ENCODE measurements at places on chromosomes 2 and 18.

- DNase-seq: no peak
These were observed 756.6 kb downstream of the RNF144A start for GRCh38 chr2:7673853-7674252.

DNA sequence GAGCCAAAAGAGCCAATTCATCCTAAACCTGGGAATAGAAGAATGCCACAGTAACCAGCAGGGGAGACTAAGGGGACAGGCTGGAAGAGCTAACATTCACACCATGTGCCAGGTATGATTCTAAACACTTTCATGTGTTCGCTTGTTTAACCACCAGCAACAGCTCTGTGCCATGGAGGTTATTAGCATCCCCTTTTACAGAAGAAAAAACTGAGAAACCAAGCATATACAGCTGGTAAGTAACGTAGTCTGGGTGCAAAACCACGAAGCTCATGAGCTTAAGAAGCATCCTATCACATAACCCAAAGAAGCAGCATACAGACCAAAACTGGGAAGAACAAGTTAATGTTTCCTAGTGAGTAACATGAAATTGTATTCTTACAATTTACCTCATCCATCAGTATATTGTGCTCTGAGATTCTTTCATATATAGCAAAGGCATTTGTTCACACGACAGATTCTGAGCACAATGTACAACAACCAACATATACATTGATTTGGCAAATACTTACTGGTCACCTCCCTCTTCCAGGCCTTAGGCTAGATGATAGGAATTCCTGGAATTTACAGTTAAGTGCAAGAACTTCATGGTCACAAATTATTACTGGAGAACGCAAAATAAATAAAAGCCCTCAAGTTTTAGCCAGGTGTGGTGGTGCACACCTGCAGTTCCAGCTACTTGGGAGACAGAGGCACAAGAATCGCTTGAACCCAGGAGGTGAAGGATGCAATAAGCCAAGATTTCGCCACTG is 36.5 kb upstream of the HNRNPA3 start:
- no peak for DNase-seq

GRCh38 chr2:45993476-45993991 is 303.7 kb upstream of the EPAS1 start:
- DNase-seq: no peak

GRCh38 chr2:221124532-221125240 is 447.4 kb downstream of the EPHA4 start:
- no peak for DNase-seq

- no peak for DNase-seq
These were observed 34.7 kb downstream of the WDR33 start for GRCh38 chr2:127776122-127776780.

- no peak for DNase-seq
These were observed 17.8 kb downstream of the RASGRP3 start for GRCh38 chr2:33494155-33494779.

- no peak for DNase-seq
These were observed 152.5 kb downstream of the AFF3 start for GRCh38 chr2:99989905-99990304.

DNA sequence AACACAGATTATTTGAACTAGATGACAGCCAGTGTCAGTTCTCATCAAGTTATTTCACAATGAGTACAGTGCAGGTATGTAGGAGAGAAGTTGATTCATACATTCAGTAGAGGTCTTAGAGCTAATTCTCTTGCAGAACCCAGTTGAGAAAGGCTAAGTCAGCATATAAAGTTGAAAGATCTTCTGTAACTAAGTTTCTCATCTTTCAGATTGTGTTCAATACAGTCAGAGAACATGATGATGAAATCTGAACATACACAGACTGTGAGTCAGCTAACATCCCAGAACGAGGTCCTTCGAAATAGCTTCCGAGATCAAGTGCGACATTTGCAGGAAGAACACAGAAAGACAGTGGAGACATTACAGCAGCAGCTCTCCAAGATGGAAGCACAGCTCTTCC is 41.9 kb upstream of the LIMS1 start:
- no peak for DNase-seq

- DNase-seq: no peak
These were observed 297.8 kb upstream of the SESTD1 start for GRCh38 chr2:179562330-179562885.

- DNase-seq: peak; percentile 11
These were observed 94.8 kb upstream of the OTOS start for GRCh38 chr2:240235149-240235803.

GRCh38 chr2:233439191-233439590 is 84.9 kb downstream of the DGKD start:
- no peak for DNase-seq

DNA sequence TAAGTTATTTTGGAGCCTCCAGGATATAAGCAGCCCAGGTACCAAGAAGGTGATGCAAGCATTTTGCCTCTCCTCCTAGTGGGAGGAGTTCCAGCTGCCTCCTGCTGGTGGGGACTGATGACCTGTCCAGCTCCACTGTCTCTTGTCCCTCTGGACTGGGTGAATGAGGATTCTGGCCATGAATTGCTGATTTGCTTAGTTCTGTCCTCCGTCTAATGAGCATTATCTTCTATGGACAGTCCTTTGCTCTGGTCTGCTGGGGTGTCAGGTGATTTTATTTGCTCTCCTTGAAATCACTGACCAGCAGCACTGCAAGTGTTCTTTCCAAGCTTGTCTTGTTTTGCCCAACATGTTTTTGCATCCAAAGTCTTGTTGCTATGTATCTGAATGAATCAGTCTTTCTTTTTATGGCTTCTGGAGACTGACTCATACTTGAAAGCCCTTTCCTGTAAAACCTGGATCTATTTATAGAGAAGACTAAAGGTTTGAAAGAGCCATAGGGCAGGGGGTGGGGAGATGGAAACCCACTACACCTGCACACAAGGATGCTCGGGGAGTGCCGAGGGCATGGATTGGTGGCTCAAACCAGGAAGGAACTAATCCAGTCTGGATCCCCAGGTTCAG is 40.5 kb upstream of the EFHD1 start:
- no peak for DNase-seq

GRCh38 chr2:238122287-238123217 is 15.9 kb upstream of the KLHL30 start:
- no peak for DNase-seq

GRCh38 chr2:241189856-241190201 is 1.4 kb downstream of the ANO7 start:
- DNase-seq: no peak

GRCh38 chr2:207840101-207840500 is 70.4 kb upstream of the FZD5 start:
- no peak for DNase-seq

DNA sequence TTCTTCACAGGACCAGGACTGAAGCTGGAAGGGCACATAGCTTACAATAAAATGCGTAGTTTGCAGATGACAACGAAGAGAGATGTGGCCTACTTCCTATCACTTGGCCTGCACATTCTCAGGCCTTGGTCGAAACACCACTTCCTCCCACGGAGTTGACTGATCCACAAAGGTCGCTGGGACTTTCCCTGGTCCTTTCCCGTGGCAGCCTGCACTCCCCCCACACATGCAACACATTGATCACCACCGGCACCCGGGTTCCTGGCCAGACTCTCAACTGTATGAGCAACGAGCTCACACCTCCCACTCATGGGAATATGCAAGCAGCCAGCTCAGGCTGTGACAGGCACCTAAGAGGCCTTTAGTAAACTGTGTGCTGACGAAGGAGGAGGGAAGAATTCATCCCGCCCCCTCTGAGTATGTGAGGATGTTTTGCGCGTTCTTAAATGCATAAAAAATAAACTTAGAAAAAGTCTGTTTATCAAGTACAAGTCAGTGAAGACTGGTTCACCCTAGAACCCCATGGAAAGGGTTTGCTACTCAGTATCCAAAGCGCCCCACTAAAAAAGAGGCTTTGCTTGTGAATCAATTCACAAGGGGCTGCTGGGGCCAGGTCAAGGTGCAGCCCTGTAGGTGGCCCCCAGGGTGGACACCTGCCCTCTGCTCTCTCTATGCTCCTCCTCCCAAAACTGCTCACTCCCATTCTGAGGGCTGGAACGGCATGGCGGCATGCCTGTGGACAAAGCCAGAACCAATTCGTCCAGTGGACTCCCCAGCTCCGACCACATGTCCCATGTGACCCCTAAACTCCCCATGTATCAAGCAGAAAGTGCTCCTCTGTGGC is 154.3 kb downstream of the EIPR1 start:
- DNase-seq: no peak

DNA sequence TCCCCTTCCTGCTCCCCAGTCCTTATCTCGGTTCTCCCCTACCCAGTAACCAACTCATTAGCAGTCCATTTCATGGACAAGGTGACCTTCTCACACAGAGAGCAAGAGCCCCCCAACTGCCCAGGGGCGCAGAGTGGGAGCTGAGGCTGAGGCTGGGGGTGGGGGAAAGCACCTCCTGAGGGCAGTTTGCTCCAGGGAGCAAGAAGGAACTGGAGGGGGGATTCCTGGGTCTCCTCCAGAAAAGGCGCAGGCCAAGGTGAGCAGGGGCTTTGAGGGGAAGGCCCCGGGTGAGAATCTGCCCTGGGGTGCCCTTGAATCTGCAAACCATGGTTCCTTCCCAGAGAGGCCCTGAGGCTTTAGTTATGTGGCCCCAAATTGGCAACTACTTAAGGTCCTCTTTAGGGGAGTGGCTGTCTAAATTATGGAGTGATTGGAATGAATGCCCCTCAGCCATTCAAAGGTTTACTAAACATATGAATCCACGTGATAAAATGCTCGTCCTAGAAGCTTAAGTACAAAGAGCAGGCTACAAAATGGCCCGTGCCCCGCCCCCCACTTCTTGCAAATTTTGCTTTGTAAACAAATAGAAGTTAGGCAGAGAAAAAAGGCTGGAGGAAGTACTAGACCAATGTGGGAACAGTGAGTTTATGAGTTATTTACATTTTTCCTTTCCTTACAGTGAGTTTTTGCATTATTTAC is 123.5 kb upstream of the HS6ST1 start:
- DNase-seq: peak; percentile 36

DNA sequence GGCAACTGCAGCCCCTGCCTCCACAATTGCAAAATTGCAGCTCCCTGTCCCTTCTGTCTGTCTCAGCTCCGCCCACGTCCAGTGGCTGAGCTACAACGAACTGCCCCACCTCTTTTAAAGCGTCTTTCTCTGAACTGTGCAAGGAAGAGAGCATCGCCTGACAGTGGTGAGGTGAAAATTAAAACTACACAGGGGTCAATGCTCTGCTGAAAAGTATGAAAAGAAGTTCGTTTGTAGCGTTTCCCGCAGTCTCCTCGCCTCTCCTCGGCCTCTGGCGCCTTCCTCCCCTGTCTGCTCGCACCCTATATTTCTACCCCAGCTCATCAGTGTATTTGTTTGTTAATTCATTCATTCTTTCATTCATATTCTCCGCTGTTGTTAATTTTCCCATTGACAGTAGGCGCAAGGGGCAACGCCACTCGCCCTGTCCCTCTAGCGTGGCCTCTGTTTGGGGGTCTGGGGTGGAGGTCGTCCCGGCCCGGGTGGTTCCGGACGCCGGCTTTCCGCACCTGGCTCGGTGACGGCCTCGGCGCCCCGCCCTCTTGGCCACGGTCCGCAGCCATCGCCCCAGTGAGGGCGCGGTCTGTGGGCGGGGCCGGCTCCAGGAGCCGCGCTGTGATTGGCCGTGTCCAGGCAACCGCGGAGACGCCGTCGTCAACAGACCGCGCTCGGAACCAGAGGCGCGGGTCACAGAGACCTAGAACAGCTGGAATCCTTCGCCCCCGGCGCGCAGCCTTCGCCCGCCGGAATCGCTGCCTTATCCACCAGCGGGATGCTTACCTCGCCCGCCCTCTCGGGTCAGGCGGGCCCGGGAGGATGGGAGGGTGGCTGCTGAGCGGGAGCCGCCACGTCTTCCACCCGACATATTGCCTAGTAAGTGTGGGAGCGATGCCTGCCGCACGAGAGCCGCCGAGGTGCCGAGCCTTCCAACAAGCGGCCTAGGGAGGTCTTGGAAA is at the start of gene VWA3B:
Gene VWA3B (plus strand): TSS at position 677 of the 956 bp plus-strand sequence. CDS start 5,926 bp downstream, outside the sequence.
- DNase-seq: no peak

GRCh38 chr2:138086576-138086975 is 122.3 kb downstream of the HNMT start:
- DNase-seq: no peak

GRCh38 chr2:236636714-236637470 is 67.3 kb downstream of the ACKR3 start:
- DNase-seq: peak; percentile 6
